Activated CD8-positive, alpha-beta memory T cell treated with anti-CD3 and anti-CD28 coated beads, Interleukin-2, amount 50 U/mL, for 48 hours (primary cell): ENCODE measurements at places on chromosomes 12 and 14.

DNA sequence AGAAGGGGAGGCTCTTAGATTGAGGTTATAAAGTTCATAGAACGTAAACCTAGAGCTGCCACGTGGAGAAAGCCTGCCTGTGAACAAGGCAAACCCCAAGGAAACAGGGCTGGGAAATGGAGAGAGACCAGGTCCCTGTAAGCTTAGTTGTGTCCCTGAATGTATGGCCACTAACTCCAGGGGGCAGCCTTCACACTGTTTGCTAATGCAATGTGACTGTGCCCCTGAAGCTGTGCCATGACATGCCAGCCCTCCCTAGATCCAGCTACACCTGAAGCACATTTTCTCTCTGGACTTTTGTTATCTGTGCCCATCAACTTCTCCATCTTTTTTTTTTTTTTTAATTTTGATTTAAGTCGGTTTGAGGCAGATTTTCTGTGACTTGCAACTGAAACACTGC, 60.6 kb upstream of the TMCC3 start:
- no peak for DNase-seq

- no peak for DNase-seq
Measured at GRCh38 chr14:34275078-34275477, 187.0 kb downstream of the SPTSSA start.

GRCh38 chr14:90717916-90718315, 98.3 kb downstream of the TTC7B start:
- DNase-seq: no peak

DNA sequence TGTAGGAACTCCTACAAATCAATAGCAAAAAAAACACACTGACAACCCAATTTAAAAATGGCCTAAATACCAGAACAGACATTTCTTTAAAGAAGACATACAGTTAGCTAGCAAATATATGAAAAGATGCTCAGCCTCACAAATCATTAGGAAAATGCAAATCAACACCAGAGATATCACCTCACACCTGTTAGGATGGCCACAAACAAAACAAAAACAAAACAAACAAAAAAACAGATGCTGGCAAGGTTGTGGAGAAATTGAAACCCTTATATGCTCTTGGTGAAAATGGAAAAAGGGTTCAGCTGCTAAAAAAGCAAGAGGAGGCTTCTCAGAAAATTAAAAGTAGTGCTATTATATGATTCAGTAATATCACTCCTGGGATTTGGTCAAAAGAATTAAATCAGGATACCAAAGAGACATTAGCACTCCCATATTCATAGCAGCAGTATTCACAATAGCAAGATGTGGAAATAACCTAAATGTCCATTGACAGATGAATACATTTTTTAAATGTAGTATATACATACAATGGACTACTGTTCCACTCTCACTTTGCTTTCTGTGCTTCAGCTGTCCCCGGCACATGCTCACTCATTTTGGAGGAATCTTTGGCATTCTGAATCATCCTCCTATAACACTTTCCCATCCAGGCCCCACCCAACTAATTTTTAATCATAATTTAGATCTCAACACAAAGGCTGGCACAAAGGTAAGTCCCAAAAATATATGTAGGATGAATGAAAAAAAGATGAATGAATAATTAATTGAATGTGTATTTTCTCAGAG, 99.1 kb downstream of the SYT1 start:
- DNase-seq: no peak

DNA sequence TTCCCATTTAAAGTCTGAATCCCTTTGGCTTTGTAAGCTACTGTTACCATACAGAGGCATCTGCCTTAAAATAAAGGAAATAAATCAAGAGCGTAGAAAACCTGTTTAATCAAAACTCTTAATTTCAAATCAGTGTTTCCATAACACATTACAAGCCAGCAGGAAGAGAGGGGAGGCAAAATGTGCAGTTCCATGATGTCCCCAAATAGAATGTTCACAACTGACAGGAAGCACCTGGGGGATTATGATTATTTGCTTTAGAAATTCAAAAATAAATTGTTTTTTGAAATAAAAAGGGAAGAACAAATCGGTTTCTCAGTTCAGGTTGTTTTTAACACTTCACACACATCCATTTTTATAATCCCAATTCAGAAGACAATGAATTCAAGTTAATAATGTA, 21.4 kb downstream of the SOCS2 start:
- DNase-seq: no peak

- no peak for DNase-seq
Measured at GRCh38 chr12:120588948-120589930, 8.0 kb upstream of the POP5 start.

- no peak for DNase-seq
Measured at GRCh38 chr14:61323970-61324369, 2.6 kb downstream of the PRKCH start.

DNA sequence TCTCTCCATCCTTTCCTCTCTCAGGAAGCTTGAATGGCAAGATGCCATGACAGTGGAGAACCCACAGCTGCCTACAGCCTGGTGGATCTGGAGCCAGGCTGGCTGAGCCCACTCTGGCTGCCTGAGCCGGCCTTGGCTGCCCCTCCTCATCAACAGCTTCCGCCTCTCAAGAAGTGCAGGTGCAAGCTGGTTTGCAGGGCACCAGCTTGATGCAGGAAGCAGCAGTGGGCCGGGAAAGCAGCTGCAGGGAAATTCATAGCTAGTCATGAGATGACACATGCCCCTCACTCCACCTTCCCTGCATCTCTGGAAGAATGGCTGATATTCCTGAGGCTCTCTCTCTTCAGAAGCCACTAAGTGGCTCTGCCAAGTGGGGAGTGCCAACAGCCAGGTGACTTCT, 289.1 kb downstream of the RPS29 start:
- DNase-seq: no peak

GRCh38 chr14:54877015-54877702, 25.5 kb downstream of the GCH1 start:
- DNase-seq: no peak

DNA sequence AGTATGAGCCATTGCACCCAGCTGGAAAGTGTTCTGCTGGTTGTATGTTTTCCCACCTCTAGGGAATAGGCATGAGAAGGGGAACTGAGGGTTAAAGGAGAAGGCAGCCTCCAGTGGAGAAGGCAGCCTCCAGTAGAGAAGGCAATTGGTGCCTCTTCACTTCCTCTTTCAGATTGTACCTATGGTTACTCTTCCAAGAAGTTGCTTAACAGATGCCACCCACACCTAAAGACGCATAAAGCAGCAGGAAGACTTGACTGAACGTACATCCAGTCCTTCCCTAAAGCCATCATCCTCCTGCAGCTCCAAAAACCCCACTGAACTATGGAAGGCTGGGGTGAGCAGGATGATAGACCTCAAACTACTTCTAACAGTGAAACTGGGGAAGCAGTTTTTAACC, 13.1 kb downstream of the DPF3 start:
- no peak for DNase-seq

DNA sequence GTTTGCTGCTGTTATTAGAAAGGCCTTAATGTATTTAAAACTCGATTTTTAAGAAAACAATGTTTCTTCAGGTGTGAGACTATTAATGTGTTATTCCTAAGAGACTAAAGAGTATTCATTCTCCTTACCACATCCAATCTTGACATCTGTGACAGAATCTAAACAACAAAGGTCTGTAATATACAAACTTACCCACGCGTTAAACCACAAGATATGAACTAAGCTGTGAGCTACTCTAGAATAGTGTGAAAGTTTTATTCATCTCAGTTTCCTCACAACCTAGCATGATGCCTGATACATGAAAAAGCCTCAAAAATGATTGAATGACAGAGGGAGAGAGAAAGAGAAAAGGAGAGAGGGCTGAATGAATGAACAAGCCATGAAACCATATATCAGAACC, 117.3 kb upstream of the COCH start:
- no peak for DNase-seq
